Central memory CD4-positive, alpha-beta T cell (primary cell): ENCODE measurements at places on chromosomes 6 and 20.
A peak's percentile ranks its signal among the peaks of the same experiment; 100 is the strongest.

- peak; percentile 31 for DNase-seq
These were observed 31.1 kb downstream of the NTSR1 start for GRCh38 chr20:62739581-62740285.

DNA sequence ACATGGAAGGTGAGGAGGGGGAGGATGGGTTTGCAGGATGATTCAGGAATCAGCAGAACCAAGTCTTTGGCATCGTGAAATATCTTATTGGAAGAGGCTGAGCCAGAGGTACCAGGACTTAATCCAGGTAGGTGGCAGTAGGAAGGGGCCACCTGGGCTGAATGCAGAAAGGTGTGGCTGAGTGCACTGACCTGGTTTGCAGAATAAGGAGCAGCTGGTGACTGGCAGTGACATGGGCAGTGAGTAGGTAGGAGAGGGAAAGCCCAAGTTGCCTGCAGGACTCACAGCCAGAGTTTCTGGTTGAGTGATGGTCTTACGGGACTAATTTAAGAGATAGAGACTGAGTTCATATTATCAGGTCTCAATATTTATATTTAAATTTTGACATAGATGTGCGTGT is 1.1 kb upstream of the PBOV1 start:
- DNase-seq = no peak

DNA sequence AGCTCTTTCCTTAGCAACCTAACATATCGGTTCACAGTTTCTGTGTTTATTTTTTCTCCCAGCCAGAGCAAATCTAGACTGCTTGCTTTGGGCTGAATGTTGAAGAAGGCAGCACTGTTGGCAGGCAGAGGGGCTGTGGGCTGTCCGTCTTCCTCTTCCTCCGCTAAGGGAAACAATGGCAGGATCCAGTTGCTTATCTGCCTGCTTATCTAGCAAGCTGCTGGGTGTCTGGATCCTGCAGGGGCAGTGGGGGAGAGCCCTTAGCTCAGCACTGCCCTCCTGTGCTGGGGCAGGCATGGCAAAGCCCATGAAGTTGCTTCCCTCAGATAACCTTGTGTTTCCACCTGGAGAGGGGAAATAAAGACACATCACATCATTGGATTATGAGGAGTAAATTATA is 92.7 kb upstream of the CD93 start:
- DNase-seq = no peak

DNA sequence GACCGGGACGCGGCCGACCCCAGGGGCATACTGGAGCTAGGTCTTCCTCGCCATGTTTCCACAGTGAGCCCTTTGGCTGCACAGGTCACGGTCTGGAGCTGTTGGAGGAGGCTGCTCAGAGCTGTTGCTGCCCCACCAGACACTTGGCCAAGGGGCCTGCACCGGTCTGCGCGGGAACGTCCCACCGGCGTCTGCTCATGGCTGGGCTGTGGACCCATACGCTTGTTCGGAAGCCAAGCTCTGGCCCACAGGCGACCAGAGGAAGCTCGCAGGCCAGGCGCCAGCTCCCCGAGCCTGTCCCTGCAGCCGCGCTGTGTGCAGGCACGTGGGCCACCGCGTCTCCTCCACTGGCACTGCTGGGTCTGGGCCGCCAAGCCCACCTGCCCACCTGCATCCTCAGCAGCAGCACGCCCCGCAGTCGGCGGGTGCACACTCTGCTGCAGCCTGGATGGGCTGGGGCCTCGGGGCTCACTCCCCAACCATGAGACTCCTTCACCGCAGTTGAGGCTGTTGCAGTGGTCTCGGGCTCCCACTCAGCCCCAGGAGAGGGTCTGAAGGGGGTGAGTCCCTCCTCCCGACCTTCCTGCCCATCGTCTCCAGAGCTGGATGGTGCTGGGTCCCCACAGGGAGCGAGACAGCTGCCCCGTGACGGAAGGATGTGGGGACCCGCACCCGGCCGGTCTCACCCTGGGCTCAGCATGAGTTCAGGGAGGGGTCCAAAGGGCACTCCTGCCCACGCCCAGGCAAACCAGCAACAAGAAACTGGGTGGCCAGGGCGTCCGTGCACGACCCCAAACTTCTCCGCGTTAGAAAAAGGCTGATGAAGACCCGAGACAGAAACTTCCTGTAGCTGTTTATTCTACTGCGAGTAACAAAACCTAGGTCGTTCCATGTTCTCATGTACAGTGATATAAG is 15.5 kb upstream of the TCFL5 start:
- DNase-seq = no peak

DNA sequence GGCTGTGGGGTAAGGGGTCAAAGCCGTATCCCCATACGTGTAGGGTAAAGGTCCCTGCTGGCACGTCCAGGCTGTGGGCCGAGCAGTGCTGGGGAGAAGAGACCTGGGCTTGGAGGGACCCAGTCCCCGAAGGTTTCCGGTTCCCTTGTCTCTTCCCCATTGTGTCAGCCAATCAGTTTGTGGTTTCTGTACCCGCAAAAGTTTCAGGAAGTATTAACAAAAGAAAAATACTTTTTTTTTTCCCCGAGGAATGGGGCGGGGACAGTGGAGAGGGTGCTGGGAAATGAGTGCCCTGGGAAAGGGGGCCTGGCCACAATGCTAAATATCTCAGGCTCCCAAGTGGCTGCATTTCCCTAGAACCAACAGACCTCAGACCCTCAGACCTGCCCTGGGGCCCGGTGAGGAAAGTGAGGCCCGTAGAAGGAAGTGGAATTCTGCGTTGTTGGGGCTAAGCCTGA is 15.2 kb upstream of the AMD1 start:
- DNase-seq = no peak

- DNase-seq = no peak
These were observed 1.2 kb downstream of the HBS1L start for GRCh38 chr6:135053406-135053805.

DNA sequence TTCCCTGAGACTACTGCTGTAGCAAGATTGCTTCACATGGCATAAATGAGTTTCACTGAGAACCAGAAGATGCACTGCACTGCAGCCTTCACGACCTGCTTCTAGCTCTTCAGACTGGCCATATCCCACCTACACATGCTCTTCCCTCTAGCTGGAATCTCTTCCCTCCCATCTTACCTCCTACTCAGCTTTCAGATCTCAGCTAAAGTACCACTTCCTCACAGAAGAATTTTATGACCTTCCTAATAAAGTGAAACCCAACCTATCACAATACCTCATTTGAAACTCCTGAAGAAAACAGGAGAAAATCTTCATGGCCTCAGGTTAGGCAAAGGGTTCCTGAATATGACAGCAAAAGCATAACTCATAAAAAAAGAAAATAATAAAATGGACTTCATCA is 99.9 kb downstream of the DTNBP1 start:
- DNase-seq = no peak

DNA sequence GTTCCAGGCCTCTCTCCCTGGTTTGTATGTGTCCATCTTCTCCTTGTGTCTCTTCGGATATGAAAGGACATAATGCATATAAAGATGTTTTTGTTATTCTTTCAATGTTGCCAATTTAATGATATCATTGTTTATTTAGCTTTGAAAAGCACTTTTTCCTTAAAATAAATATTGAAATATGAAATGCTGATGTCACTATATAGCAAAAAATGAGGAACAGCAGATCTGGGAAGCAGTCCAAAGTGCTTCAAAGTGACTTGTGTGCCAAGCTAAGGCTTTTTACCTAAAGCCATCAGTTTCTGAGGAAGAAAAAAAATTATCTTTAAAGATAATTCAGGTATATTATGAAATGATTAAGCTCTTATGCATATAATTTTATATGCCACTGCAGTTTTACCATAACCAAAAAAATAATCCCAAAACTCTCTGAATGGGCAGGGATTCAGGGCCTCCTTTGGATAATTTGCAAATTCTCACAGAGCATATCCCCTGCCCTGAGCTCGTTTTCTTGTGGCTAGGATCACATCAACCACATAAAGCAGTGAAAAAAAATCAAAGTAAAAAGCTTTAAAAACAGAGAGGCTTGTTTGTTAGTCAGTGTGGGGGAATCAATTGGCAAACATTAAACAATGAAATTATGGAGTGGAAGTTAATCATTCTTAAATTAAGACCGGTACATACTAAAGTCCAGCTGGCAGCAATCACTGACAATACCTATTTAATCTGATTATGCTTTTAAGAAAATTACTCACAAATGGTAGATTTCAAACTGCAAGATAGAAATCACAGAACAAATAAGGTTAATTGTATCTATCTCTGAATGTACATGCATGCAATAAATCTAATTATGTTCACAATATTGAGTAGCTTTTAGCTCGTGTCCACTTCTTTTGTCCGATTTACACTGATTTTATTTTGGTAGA is 1027.9 kb upstream of the ADGRB3 start:
- no peak for DNase-seq

DNA sequence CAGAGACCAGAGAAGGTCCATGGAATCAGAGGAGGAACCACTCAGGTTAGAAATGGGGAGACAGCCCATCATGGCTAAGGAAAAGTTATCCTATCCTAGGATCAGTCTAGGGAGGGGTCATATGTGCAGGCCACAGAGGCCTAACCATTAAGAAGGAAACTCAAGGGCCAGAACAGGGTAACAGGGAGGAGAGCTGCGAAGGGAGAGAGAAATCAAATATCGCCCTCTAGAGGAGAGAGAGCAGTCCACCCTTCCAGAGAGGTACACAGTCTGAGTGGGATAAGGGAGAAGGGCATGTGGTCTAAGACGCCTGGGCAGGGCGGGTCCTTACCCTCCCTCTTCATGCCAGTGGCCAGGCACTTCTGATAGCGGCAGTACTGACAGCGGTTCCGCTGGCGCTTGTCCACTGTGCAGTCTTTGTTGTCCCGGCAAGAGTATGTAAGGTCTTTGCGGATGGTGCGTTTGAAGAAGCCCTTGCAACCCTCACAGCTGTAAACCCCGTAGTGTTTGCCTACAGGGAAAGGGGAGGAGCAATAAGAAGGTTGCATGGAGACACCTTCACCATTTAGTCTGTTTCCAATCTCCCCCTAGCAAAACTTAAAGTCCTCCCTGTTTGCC is 2.9 kb downstream of the RXRB start:
- DNase-seq = peak; percentile 48

- DNase-seq = no peak
These were observed 48.1 kb downstream of the SYNJ2 start for GRCh38 chr6:158029668-158030230.

DNA sequence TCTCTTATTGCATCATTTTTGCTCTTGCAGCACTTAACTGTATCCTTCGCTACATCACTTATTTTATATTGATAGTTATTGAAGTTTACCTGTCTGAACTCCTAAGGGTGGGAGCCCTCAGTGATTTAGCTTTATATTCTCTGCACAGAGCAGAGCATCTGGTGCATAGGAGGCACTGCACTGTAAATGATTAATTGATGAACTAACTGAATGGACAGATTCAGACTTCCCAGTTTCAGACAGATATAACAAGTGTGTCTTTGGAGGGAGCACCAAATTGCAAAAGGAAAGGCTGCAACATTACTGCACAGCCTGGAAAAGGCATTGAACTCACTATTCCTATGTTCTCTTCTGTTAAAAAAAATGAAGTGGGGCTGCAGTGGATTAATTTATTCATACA is 160.3 kb downstream of the EDN1 start:
- DNase-seq = no peak

- no peak for DNase-seq
These were observed 393.3 kb downstream of the C6orf118 start for GRCh38 chr6:164916087-164916486.

- DNase-seq = no peak
These were observed 114.9 kb upstream of the ZFP64 start for GRCh38 chr20:52306477-52306876.

DNA sequence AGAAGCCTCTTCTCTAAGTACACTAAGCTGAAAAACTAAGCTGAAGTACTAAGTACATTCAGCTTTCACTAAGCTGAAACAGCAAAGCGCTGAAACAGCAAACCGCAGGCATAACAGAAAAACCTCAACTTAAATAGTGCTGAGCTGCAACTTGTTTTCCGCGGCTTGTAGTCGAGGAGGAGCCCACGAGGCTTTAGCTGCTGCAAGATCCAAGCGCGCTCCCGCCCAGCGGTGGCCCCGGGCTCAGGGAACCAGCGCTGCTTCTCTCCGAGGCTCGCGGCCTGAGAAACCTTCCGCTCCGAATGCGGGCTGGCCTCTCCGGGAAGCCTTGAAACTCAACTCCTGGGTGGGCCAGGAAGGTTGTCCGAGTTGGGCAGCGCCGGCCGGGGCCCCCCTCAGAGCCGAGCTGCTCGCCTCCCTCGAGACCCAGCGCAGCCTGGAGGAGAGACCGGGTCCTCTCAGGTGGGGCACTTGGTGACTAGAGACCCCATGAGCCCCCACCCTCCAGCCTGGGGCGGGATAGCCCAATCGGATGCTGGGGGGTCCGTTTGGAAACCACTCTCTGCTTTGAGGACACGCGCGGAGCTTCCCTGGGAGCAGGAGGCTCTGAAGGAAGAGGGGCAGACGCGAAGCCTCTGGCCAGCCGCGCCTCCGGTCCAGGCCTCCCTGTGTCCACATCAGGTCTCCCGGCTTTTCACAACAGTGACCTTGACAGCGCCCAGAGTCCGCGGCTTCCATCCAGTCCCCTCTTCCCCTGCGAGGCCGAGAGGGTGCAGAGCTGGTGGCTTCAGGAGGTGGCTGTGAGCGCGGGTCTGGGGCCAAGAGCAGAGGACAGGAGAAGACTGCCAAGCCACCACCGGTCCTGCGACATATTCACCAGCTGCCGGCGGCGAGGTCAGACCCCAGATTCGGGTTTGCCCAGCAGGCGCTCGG is 38.1 kb upstream of the HLA-E start:
- DNase-seq = peak; percentile 72

GRCh38 chr6:19524366-19525186 is 312.6 kb upstream of the ID4 start:
- DNase-seq = no peak

DNA sequence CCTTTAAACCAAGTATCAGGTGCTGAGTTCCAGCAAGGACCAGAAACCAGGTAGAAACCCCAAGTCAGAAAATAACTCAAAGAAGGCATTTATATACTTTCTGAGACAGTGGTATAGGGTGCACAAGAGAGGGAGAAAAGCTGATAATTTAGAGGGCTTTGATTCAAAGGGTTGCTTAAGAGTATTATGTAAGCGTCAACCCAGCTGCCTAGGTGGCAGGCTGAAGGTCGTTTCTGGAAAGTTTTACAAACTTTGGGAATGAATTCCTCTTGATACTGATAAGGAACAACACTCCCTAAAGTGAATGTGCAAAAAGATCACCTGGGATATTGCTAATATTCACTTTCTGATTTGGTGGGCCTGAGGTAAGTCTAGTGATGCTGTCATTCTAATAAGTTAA is 800.7 kb downstream of the MAFB start:
- DNase-seq = no peak

DNA sequence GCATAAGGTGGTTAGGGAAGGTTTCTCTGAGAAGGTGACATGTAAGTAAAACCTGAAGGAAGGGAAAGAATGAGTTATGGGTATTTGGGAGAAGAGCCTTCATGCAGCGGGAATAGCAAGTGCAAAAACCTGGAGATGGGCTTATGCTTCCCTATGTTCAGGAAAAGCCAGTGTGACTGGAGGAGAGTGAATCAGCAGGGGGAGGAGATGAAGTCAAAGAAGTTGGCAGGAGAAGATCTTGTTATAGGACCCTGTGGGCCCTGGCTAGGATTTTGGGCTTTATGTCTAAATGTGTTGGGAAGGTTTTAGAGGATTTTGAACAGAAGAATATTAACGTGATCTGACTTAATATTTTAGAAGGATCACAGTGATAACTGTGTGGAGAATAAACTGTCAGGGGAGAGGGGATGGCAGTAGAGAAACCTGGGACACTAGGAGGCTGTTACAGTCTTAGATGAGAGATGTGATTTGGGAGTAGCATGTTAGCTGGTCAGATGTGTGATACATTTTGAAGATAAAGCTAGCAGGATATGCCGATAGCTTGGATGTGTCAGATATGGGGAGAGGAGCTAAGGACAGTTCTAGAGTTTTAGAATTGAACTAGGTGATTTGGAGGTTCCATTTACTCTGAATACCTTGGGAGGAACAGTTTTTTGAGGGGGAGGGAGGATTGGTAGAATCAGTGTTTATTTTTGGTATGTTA is 41.0 kb downstream of the PHF3 start:
- no peak for DNase-seq

GRCh38 chr6:150093397-150093796 is 24.5 kb upstream of the ULBP3 start:
- DNase-seq = no peak
